ENCODE measurements at places on chromosomes 3 and 15.

DNA sequence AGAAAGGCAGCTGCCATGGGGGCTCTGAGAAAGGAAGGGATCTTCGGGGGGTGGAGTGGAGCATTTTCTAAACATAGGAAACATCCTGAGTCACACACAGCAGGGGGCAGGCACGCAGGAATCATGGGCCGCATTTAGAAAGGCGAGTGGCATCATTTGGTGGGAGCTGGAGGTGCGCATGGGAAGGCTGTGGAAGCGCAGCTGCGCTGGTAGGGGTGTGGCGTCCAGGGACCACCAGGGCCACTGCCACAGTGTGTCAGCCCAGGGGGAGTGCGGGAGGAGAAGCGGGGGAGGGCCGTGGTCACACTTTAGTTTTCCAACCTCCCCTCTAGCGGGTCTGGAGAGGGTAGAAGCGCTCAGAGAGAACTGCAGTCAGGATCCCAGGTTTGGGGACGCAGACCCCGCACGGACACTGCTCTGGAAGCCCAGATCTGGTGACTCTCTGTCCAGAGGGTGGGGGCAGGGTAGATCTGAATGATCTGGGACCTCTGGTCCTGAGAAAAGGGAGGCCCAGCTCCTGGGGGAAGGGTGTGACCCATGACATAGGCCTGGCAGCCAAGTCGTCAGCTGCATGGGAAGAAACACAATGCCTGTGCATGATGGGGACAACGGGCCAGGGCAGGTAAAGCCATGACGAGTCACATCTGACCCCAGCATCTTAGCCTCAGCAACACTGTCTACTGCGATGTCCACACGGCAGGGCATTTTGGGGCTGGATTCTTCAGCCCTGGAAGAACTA is 88.0 kb upstream of the IQSEC1 start:
- DNase-seq: peak; percentile 6

GRCh38 chr3:196842567-196843434 is 24.9 kb upstream of the SENP5 start:
- no peak for DNase-seq

- peak; percentile 85 for DNase-seq
Observed at GRCh38 chr15:88375234-88375927, 91.8 kb downstream of the MRPL46 start.

DNA sequence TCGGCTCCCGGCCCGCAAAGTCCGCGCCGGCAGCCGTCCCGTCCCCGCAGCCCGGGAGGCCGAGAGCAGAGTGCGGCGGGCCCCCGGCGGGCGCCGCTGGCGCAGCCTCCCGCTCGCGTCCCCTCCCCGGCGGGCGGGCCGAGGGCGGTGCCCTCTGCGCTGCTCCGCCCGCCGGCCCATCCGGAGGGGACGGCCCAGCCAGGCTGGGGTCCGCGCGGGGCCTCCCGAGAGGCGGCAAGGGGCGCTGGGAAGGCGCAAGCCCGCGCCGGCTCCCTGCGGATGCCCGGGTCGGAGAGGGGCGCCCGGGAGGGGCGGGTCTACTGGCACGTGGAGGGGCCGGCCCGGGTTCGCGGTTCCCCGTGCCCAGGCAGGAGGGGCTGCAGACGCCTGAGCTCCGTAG is at the start of the genes CLCN2 and POLR2H:
Gene CLCN2, minus strand, starts transcription at position 74 of the 400 bp plus-strand sequence. CDS start 126 bp downstream, outside the sequence.
Gene POLR2H, plus strand, starts transcription at position 179 of the 400 bp plus-strand sequence. CDS start 1,783 bp downstream, outside the sequence.
- DNase-seq: peak; percentile 62

DNA sequence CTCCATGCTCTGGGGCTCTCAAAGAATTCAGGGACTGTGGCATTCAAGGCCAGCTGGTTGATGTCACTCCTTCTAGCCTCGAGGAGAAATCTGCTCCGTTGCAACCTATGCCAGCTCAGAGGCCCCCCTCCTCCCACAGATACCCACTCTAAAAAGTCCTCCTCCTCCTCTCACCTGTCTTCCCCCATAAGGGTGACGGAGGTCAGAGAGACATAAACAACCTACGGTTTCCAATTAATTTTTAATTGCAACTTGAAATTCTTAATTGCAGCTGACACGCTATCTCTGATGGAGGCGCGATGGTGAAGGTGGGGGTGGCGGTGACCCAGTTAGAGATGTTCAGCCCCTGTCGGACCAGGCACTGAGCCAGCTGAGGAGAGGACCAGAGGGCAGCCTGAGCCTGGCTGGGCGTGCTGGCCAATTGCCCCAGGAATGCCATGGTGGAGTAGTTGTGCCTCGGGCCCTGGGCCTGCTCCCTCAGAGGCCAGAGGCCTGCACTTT is 43.2 kb upstream of the INSYN1 start:
- no peak for DNase-seq
